ENCODE measurements at places on chromosomes 2 and 18. TPM values are rescaled to one million over a fixed set of nuclear protein-coding genes. Genes with fewer than 3 reads are reported as not detected.

Gene TMEM169
- 0.42 TPM for total RNA-seq

Gene SP5
- not detected for total RNA-seq

Gene ARHGAP15
- total RNA-seq = not detected

Gene CCDC148
- 1.1 TPM for total RNA-seq

Gene MROH2A
- 0.12 TPM for total RNA-seq

Gene C1QL2
- 0.29 TPM for total RNA-seq

Gene BOLL
- total RNA-seq = not detected

Gene ST6GAL2
- 17.5 TPM for total RNA-seq

Gene MARCO
- 0.36 TPM for total RNA-seq

Gene TMEM185B
- total RNA-seq = 48.5 TPM

Gene TLX2
- total RNA-seq = 0.36 TPM

Gene TCF4
- total RNA-seq = 1.5 TPM

Gene MEP1B
- 0.05 TPM for total RNA-seq

Gene ITGAV
- 80.9 TPM for total RNA-seq

Gene GDF7
- 0.10 TPM for total RNA-seq

Gene LHCGR
- total RNA-seq = not detected

Gene LGALSL
- 11.1 TPM for total RNA-seq

Gene GKN1
- not detected for total RNA-seq

Gene MSTN
- total RNA-seq = not detected

Gene PAX3
- not detected for total RNA-seq

Gene TRABD2A
- total RNA-seq = 13.4 TPM

Gene PSTPIP2
- 0.44 TPM for total RNA-seq

Gene SERPINB3
- total RNA-seq = 0.10 TPM

Gene CHRNG
- not detected for total RNA-seq
